HuH-7 (cell line): ENCODE measurements at places on chromosomes 5 and 9.

- no peak for DNase-seq
These were observed 347.6 kb downstream of the PTPRD start for GRCh38 chr9:10265153-10265631.

- no peak for DNase-seq
These were observed 596.0 kb downstream of the SEMA5A start for GRCh38 chr5:8949908-8950307.

- no peak for DNase-seq
These were observed 51.1 kb downstream of the FNIP1 start for GRCh38 chr5:131745703-131746102.

- no peak for DNase-seq
These were observed 18.1 kb downstream of the NR6A1 start for GRCh38 chr9:124752967-124753366.

- no peak for DNase-seq
These were observed 40.6 kb downstream of the SH3PXD2B start for GRCh38 chr5:172413601-172414171.

DNA sequence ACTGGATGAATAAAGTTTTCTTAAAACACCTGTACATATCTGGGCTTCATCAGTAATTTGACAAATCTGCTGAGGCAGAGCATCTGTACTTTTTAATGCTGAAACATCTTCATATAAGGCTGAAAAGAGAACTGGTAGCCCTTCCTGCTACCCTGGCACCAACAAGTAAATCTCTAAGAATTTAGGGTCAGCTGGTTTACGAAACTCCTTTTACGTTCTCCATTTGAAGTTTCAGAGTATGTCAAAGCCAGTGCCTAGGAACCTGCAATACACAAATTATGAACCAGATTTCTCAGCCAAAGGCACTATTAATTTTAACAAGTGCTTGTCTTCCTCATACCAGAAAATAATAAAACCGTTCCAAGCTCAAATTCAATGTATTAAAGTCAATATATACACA lies 3.8 kb downstream of the ZFAND5 start:
- no peak for DNase-seq

GRCh38 chr5:172078726-172079345 lies 72.4 kb upstream of the FBXW11 start:
- DNase-seq = no peak

DNA sequence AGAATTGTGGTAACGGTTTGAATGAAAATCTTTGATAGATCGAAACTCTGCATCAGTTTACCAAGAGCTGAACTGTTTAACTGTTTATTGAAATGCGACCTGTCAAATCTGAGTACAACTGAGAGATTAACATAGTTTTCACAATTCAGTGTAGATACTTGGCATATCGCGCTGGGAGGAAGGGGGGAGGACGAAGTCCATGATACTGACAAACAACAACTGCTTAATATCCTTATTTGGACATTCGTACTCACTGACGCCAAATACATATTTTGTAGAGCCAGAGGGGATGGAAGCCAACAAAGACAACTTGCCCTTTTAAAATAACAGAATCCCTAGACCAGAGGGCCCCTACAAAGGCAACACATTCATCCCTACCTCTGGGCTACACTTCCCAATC lies 93.2 kb downstream of the GLIS3 start:
- DNase-seq = no peak

- DNase-seq = no peak
These were observed 92.3 kb downstream of the PTCD2 start for GRCh38 chr5:72412283-72413055.

- no peak for DNase-seq
These were observed 8.3 kb upstream of the STK32A start for GRCh38 chr5:147226512-147226911.

DNA sequence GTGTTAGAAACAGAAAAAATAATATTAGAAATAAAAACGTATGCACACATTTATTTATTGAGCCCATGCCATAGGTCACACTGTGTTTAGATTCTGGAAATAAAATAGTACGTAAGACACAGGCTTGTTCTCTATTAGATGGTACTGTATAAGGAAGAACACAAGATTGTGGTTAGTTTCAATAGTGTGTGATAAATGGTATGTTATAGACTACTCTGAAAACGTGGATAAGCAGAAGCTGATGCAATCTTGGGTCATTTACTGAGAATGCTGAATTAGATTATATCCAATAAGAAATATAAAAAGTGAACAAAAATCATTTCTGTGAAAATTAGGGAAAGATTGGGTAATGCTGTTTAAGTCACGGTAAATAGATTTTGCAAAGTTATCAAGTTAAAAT lies 1456.4 kb upstream of the ACO1 start:
- DNase-seq = no peak

DNA sequence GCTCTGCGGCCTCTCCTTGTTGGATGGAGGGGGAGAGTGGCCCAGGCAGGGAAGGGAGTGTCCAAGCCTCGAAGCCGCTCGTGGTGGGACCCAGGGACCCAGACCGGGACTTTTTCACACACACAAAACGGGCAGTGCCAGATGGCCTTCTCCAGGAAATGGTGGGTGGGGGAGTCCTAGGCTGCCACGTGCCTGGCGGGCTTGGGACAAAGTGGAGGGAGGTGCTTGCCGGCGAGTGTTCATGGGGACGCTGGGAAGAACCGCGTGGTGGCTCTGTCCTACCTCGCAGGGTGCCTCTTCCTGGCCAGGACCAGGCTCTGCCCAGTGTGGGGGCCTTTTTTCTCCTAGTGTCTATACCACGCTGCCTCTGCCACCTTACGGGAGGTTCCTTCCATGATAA lies 155.0 kb upstream of the COL5A1 start:
- DNase-seq = no peak

GRCh38 chr5:137847687-137848086 lies 20.0 kb upstream of the MYOT start:
- no peak for DNase-seq
